Right atrium auricular region (tissue), 2 donors: ENCODE measurements at places on chromosomes 16 and 17. TPM values are rescaled to one million over a fixed set of nuclear protein-coding genes. Genes with fewer than 3 reads are reported as not detected.

GRCh38 chr17:77886387-77886728 is 72.1 kb upstream of the TNRC6C start:
- peak; percentile 69 for DNase-seq

GRCh38 chr17:45018514-45018847 is 33.0 kb downstream of the DCAKD start:
- no peak for DNase-seq

- no peak for DNase-seq
Observed at GRCh38 chr17:77101521-77102410, 39.0 kb upstream of the SEC14L1 start.

DNA sequence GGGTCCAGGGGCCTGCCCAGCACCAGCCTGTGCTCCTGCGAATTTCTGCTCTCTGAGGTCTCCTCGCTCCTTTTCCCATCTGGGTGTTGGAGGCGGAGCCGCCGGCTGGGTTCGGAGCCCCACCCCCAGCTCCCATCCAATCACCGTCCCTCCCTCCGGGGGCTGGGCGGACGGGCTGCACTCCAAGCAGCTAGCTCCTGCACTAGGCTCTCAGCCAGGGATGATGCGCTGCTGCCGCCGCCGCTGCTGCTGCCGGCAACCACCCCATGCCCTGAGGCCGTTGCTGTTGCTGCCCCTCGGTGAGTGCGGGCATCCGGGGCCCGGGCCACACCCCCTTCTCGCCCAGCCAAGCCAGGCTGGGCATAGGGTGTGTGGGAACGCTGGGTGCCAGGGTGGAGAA is at the start of gene NRN1L:
TSS of gene NRN1L (plus strand) at position 202 of the 400 bp plus-strand sequence. CDS start at position 221, 19 bp downstream.
- DNase-seq: peak; percentile 91

GRCh38 chr17:21843318-21843865 is 151.1 kb downstream of the KCNJ18 start:
- no peak for DNase-seq

GRCh38 chr16:51109173-51109572 is 41.9 kb downstream of the SALL1 start:
- DNase-seq: no peak

- DNase-seq: no peak
Observed at GRCh38 chr17:79591014-79591590, 19.7 kb downstream of the RBFOX3 start.

- no peak for DNase-seq
Observed at GRCh38 chr17:35053204-35053603, 10.3 kb downstream of the RFFL start.

- DNase-seq: no peak
Observed at GRCh38 chr16:88064889-88065746, 113.9 kb downstream of the BANP start.

GRCh38 chr16:79659344-79659743 is 58.8 kb upstream of the MAF start:
- no peak for DNase-seq

GRCh38 chr17:59651346-59651745 is 31.7 kb downstream of the CLTC start:
- no peak for DNase-seq

DNA sequence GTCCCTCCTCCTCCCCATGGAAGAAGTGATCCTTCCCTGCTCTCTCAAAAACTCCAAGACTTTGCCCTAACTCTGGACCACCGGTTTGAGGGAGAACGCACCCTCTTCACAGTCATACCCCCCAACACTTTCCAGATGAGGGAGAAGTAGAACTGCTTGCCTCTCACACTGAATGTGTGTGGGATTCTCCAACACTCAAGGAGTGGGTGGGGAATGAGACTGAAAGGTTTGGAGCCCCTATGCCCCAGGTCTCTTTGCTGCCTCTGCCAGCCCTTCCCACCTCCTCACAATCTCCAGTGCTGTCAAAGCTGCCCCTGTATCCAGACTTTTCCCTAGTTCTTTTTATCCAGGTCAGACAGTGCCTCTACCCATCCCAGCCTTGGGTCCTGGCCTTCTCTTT is 11.4 kb downstream of the HOXB4 start:
- no peak for DNase-seq

- no peak for DNase-seq
Observed at GRCh38 chr17:4436846-4437245, 3.1 kb downstream of the SPNS3 start.

GRCh38 chr17:73415782-73416181 is 104.0 kb upstream of the CDC42EP4 start:
- no peak for DNase-seq

DNA sequence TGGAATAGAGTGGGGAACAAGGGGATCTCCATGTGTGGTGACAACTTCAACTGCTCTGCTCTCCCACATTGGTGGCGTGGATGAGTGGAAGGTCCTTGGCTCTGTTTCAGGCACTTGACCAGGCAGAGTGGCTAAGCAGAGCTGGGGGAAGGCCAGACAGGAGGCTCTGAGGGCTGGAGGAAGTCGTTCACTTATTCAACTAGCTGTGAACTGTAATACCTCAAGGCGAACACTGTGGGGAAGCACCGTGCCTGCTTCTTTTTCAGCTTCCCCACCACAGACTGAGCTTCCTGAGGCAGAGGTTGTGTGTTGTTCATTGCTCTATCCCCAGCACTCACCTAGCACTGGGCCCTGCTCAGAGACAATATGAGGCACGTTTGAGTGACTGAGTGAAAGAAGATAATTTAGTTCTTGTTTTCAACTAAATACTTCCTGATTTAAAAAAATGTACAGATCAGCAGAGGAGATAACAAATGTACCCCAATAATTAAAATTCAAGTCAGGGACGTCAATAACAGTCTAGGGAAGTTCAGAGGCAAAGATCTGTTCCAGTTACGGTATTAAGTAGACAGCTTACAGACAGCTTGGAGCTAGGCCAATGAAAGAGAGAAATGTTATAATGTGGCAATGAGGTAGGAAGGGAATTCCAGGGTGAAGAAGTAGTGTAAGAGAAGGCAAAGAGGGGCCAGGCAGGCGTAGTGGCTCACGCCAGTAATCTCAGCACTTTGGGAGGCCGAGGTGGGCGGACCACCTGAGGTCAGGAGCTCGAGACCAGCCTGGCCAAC is 34.7 kb downstream of the MYO18A start:
- peak; percentile 89 for DNase-seq

DNA sequence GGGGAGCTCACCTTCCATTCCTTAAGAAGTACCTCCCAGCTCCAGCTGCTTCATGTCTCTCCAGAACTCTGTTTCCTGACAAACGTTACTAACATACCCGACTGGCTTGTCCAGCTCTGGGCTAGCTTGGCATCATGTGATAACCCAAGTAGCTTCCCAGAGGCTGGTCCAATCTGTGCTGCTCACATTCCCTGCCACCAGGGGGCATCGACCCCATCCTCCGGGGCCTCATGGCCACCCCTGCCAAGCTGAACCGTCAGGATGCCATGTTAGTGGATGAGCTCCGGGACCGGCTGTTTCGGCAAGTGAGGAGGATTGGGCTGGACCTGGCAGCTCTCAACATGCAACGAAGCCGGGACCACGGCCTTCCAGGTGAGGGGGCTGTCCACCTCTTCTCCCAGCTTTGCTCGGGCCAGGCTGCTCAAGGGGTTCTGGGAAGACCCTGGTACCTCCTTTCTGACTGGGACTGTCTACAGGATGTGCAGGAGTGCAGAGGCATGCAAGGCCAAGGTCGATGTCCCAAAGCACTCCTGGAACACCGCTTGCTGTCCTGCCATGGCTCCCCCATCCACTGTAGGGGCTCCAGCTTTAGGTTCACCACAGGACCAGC is 7.6 kb downstream of the EPX start:
- DNase-seq: no peak

GRCh38 chr17:49055181-49055927 is 58.2 kb downstream of the IGF2BP1 start:
- DNase-seq: no peak

GRCh38 chr16:86095131-86095752 is 196.3 kb downstream of the IRF8 start:
- no peak for DNase-seq

GRCh38 chr16:57000271-57001025 is 11.1 kb downstream of the NLRC5 start:
- peak; percentile 88 for DNase-seq

DNA sequence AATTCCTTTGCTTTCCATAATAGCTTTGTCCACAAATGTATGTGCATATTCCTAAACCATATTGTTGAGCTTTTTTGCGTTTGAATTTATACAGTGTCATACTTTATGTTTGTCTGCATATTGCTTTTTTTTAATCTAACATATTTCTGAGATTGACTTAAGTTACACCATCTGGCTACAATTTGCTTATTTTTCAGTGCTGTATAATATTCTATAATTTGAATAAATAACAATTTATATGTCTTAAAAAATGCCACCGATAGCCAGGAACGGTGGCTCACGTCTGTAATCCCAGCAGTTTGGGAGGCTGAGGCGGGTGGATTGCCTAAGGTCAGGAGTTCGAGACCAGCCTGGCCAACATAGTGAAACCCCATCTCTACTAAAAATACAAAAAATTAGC is 1.5 kb upstream of the PIMREG start:
- no peak for DNase-seq

- peak; percentile 85 for DNase-seq
Observed at GRCh38 chr16:10964039-10964890, 19.9 kb downstream of the CLEC16A start.

DNA sequence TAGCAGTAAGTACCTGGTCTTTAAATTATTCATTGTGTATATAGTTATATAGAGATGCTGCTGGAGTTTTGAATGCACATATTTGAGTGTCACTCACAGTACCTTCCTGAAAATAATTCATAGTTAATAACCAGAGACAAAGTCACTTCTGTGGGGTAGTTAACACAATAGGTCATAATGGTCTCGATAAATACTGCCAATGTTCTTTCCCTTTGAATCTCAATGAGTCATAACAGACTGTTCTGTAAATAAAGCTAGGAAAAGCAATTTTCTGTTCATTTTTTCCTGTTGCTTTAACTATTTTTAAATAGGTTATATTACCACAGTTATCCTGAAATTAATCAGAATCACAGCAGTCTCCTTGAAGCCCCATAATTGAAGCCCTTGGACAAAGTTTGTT is 87.2 kb downstream of the MAP2K4 start:
- DNase-seq: no peak

GRCh38 chr16:19344224-19344801 is 58.8 kb downstream of the CLEC19A start:
- no peak for DNase-seq

DNA sequence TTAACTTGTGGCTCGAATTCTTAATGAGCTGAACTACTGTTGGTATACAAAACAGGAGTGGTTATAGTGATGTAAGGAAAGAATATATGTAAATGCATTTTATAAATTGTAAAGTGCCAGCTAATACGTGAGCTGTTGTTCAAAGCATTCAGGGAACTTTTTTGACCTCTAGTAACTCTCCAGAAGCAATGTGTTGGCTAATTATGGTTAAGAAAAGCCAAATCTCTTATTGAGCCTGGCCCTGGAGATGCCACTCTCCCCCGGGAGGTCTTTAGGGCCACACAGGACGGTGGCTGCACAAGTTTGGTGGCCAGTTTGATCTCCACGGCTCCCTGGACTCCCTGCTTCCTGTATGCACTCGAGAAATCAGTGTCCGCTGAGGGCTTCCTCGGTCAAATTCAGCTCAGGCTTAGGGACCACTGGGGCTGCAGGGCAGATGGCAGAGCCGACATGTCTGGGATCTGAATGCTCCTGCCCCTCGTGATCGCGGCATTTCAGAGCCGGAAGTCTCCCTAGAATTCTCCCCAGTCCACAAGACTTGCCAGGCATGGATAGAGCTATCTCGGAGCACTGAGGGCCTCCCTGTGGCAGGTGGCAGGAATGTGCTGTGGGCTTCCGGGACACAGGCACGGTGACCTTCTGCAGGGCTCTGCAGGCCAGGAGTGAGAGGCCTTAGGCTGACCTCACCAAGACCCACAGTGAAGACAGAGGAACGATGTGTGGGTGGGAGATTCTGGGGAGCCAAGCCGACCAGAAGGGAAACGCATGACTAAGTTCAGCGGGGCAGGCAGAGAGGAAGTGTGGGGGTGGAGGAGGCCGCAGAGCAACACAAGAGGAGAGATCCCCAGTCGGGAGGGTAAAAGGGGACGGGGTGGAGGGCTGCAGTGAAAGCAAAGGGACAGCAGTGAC is 18.6 kb upstream of the PITPNM3 start:
- DNase-seq: no peak

GRCh38 chr17:73506470-73507435 is 137.5 kb downstream of the SDK2 start:
- no peak for DNase-seq

DNA sequence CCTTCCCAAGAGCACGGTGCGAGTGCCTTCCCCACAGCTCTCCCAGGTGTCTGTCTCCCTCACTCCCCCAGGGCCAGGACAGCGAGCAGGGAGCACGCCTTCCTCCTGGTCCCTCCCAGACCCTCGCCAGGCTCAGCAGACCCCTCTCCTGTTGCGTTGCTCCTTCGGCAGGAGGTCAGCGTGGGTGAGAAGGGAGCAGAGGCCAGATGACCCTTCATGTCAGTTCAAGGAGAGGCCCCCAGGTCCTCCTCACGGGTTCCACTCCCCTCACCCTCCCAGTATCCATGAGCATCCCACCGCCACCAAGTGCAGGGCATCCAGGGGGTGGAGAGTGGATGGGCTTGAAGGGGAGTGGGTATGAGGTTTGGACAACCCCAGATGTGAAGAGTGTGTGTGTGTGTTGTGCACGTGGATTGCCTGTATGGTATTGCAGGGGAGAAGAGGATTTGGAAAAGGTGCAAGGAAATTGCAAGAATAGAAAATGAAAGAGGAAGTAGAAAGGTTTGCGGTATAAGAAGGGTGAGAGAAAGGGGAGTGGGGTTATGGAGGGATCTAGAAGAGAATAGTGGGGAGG is 17.7 kb downstream of the SGCA start:
- no peak for DNase-seq

DNA sequence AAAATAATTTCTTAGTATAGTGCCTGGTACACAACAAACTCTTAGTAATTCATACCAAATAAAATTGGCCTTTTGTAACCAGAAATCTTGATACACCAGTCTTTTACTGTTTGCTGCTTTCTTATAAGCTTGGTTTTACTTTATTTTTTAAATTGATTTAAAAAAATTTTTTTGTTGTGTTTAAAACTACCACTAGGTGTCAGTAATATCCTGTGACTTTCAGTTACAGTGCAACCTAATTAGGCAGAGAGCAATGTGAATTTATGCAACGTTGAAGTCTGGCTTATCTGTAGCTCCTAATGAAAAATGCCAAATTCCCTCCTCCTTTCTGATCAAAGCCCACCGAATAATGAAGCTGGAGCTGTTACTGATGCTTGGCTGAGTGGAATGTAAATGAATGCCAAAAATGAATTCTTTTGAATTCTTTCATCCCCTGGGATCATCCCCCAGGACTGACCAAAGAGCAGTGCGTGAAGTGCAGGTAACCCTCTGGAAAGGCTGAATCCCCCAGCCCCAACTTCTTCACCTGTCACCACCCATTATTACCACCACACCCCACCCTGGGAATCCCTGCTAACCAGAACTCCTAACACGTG is 3.8 kb downstream of the ERCC4 start:
- no peak for DNase-seq

Gene EPOP
- 0.70 TPM for total RNA-seq

Gene PSMD3
- 88.8 TPM for total RNA-seq

Gene SLC47A2
- not detected for total RNA-seq

Gene TMEM204
- 42.2 TPM for total RNA-seq

Gene PPM1E
- 1.2 TPM for total RNA-seq

Gene SLC38A8
- total RNA-seq: not detected

Gene MYH2
- not detected for total RNA-seq

Gene CD300A
- 2.0 TPM for total RNA-seq

Gene CAPNS2
- total RNA-seq: 0.35 TPM

Gene CDC27
- total RNA-seq: 46.6 TPM

Gene NME1
- 12.4 TPM for total RNA-seq

Gene LGALS9C
- total RNA-seq: not detected

Gene SEC14L1
- total RNA-seq: 54.0 TPM
